CD4-positive, alpha-beta T cell treated with Interleukin-1 beta for 1 hour (primary cell): ENCODE measurements at places on chromosomes 4 and X.

DNA sequence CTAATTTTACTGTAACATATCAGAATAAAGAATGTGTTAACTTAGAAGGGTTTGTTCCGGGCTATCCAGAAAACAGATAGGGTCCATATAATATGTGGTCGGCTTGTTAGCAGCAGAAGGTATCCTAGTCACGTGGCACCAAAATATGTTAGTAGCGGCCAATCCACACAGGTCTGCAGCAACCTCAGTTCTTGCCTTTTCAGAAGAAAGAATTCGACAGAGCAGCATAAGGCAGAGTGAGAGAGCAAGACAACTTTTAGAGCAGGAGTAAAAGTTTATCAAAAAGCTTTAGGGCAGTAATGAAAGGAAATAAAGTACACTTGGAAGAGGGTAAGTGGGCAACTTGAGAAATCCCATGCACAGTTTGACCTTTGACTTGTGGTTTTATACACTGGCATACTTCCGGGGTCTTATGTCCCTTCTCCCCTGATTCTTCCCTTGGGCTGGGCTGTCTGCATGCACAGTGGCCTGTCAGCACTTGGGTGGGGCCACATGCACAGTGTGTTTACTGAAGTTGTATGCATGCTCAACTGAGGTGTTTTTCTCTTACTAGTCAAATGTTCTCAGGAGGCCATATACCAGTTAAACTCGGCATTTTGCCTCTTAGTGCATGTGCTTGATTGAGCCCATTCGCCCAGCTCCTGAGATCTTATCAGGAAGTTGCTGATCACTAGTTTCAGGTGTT lies 37.0 kb upstream of the ABCG2 start:
- no peak for DNase-seq

DNA sequence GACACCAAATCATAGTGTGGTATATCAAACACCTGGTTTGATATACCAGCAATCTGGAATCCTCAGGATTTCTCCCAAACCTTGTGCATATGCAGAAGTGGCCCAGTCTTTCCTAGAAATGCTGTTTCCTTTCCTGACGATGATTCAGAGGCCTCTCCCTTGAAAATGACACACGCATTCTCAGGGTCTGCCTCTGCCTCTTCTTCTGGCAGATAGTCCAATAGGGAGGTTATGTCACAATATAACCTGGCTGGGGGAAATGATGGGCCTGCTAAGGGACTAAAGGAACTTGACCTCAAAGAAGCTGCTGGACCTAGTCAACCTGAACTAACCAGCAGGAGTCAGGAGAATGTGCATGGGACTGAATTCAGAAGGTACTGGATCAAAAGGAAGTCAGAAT lies 435.2 kb downstream of the IDS start:
- no peak for DNase-seq

DNA sequence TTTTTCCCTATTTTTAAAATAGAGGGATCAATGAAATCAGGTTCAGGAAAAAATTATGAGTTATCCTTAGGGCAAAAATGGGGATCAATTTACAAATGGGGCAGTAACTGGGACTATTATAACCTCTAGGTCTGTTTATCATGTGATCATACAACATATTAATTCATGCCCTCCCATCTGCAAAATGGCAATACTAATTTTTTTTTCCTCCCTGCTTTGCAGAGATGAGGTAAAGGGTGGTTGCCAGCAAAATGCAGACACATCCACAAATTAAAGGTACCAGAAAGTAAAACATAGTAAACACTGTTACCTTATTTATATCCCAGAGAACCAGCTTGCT lies 467 bp downstream of the HSD17B11 start:
- DNase-seq: no peak

- DNase-seq: no peak
These were observed 61.0 kb upstream of the PRDM8 start for GRCh38 chr4:80136270-80136669.

- no peak for DNase-seq
These were observed 36.3 kb downstream of the ATXN3L start for GRCh38 chrX:13283512-13283911.

- no peak for DNase-seq
These were observed 170.5 kb downstream of the PALLD start for GRCh38 chr4:168667376-168667775.

GRCh38 chr4:124686279-124686678 lies 26.3 kb downstream of the ANKRD50 start:
- DNase-seq: no peak

- DNase-seq: no peak
These were observed 14.1 kb downstream of the MBNL3 start for GRCh38 chrX:132474544-132475248.

DNA sequence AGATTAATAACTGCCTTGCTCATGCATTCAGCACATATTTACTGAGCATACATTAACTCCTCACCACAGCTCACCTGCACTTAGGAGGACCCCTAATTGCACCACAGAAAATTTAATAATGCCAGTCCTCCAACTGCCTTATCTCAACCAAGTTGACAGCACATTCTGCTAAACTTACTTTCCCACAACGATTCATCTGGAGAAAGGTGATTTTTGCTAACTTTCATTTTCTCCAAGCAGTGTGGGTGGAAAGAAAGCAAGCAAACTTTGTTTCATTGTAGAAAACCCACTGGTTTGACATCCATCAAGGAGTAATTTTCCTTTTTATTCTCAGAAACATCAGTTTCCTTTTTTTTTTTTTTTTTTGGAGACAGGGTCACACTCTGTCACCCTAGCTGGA lies 49.1 kb downstream of the RASGEF1B start:
- no peak for DNase-seq

GRCh38 chr4:174437324-174437723 lies 85.0 kb downstream of the HPGD start:
- DNase-seq: no peak

- no peak for DNase-seq
These were observed 1344.3 kb downstream of the ADGRL3 start for GRCh38 chr4:62544428-62544827.

- no peak for DNase-seq
These were observed 30.2 kb downstream of the SORCS2 start for GRCh38 chr4:7222521-7222920.

DNA sequence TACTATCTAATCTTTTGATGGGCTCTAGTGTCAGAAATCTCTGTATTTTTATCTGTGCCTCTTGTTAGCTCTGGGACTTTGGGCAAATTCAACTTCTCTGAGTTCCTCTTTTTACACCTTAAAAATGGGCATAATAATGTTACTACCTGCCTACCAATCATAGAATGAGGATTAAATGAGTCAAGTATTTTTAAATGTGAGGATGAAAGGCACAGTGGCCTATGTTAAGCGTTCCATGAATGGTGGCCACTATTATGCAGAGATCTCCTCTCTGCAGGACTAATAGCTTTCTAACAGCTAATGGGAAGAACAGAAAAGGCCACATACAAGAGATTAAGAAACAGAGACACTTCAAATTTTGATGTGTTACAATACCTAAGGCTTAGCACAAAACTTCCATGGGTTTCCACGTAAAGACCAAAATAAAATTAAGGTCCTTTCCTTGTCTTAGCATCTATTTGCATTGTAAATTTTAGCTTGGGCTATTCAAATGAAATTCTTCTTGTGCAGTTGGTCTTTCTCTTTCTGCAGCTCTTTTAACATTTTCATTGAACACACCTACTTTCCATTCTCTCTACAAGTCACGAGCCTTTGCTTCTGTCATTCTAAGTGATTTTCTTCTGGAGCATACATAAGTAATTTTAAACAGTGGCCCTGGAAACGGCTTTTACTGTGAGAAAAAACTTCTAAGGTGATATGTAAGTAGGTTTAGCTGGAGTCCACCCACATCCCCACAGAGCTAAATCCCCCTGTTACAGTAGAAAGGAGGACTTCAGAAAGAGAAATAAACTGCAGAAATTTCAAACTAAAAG lies 117.9 kb upstream of the MED14 start:
- no peak for DNase-seq

DNA sequence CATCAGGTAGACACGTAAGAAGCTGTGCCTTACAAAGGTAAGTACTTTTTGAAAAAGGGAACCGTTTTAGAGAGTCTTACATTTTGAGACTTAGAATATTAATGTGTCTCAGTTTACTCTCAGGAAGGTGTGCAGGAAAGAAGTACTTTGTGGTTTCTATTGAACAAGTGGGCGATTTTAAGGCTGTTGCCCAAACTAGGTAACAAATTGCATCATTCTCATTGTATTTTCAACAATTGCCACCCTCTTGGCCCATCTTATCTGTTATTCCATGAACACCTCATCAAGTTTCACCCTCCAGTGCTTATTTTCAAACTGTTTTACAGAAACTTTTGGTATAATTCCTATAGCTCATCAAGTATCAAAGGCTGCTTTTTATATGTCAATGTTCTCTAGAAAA lies 158.3 kb downstream of the SLC4A4 start:
- no peak for DNase-seq

DNA sequence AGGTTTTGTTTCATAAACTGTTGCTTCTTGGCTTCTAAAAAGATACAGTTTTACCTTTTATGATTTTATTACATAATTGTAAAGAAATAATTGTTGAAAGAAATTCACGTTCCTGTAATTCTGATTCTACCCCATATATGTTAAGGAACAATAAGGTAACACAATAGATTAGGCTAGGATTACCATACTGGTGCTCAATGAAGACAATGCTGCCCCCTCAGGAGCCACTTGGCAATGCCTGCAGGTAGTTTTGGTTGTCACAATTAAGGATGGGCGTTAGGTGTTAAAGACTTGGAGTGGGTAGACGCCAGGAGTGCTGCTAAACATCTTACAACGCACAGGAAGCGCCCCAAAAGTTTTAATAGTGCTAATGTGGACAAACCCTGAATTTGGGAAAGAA lies 133.2 kb downstream of the NLGN4X start:
- no peak for DNase-seq

GRCh38 chr4:140061659-140062289 lies 92.2 kb downstream of the MAML3 start:
- DNase-seq: no peak

DNA sequence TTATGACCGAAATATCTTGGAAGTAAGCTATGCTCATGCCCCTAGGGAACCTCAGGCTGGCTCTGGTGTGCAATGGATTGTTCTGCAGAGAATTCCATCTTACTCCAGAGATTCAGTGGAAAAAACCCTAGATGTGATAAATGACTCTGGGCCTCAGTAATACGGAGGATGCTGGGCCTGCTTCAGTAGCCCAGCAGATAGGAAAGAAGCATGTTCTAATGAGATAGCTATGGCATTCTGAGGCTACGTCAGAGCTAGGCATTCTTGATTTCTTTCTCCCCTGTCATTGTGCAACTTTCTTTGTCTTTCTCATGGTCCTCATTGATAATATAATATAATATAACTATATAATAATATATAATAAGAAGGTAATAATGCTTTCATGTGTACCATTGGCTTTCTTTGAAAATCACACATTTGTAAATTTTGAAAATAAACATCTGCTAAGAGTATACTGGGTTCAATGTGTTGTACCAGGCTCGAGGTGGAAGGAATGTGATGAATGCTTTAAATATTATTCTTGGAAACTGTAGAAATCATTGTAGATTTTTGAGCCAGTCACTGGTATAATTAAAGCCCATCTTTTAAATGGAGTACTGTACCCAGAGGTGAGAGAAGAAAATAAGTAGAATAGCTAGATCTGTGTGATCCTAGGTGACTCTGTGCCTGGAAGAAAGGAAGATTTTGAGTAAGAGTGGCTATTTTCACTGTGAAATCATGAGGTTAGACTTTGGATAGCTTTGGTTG lies 152.0 kb downstream of the IL15 start:
- DNase-seq: no peak

DNA sequence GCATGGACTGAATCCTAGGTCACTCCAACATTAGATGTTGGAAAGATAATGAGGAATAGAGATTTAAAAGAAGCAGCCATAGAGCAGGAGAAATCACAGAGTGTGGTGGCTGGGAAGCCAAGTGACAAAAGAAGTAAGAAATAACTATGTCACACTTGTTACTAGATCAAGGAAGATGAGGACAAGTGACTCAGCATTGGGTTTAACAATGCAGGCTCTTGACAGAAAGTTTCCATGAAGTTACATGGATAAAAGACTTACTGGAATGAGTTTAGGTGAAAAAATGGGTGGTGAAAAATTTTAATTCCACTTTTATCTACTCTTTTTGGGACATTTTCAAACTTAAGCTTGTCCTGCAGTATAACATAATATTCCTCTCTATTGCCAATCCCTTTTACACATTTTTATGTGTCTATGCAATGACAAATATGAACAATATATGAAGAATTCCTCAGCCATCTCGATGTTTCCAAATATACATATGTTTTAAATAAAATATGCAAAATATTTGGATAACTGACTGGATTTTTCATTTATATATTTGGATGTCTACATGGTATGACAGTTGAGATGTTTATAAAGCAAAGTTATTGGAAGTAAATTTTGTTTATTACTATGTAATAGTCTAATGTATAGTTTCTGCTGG lies 462.6 kb downstream of the IL15 start:
- no peak for DNase-seq

GRCh38 chr4:127370604-127371003 lies 262.2 kb upstream of the INTU start:
- DNase-seq: no peak

GRCh38 chr4:139526928-139527327 lies 29.1 kb downstream of the SETD7 start:
- DNase-seq: no peak

DNA sequence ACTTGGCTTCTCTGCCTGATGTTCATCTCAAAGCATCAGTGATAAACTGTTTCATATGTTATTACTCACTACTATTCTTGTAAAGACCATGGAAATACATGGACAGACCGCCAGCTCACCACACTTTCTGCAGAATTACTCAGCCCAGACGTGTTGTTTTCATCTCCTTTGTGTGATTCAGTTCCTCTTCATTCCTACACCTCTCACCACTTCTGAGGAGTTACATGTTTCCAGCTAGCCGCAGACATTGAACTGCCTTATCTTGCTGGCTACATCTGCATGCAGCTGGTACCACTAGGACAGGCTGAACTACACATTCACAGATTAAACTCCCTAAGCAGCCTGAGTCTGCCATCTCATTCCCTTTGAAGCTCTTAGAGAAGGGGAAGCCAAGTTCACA lies 443.2 kb upstream of the FGF16 start:
- no peak for DNase-seq

GRCh38 chr4:79182209-79182608 lies 143.7 kb downstream of the NAA11 start:
- no peak for DNase-seq

GRCh38 chr4:136800248-136800647 lies 732.0 kb downstream of the PCDH18 start:
- no peak for DNase-seq

GRCh38 chr4:78079726-78080430 lies 22.8 kb downstream of the FRAS1 start:
- DNase-seq: no peak

DNA sequence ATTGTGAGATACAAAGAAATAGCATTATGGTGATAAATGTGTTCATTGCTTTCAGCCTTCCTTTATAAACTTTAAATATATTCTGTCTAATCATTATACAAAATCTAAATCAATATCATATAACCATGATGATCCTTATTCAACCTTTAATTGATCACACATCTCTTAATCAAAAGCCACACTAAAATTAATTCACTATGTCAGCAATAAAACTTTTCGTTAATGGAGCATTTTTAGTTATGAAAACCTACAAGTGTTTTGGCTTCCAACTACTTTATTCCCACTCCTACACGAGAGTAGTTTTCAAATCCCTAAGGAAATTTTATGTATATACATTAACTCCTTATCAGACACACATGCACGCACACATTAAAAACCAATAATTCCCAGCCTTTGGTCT lies 530.2 kb downstream of the KCTD8 start:
- no peak for DNase-seq
